Panc1 (cell line): ENCODE measurements at places on chromosomes 1 and 21.

GRCh38 chr1:38724160-38725131 is 135.1 kb downstream of the RRAGC start:
- no peak for DNase-seq

GRCh38 chr1:67646145-67647035 is 38.6 kb upstream of the GADD45A start:
- DNase-seq: no peak

GRCh38 chr1:219488275-219488674 is 124.6 kb downstream of the ZC3H11B start:
- DNase-seq: no peak

DNA sequence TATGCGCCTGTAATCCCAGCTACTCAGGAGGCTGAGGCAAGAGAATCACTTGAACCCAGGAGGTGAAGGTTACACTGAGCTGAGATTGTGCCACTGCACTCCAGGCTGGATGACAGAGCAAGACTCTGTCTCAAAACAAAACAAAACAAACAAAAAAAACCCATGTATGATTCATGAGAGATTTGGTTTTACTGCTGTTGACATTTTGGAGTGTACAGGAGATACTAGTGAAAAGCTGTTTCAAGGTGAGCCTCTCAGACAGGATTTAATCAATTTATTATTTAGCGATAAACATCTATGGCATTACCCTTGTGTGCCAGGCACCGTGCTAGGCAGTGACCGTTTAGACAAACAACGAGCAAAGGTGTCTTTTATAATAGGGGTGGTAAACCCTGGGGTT is 16.5 kb downstream of the LHX4 start:
- no peak for DNase-seq

GRCh38 chr1:178627037-178627436 is 98.0 kb upstream of the RALGPS2 start:
- no peak for DNase-seq

- DNase-seq: no peak
Observed at GRCh38 chr1:196608390-196609369, at the start of gene KCNT2. TSS of gene KCNT2 (minus strand) at chr1:196608440. CDS start at chr1:196608309, 131 bp downstream.

GRCh38 chr21:17393413-17393812 is 119.4 kb upstream of the CXADR start:
- DNase-seq: no peak

DNA sequence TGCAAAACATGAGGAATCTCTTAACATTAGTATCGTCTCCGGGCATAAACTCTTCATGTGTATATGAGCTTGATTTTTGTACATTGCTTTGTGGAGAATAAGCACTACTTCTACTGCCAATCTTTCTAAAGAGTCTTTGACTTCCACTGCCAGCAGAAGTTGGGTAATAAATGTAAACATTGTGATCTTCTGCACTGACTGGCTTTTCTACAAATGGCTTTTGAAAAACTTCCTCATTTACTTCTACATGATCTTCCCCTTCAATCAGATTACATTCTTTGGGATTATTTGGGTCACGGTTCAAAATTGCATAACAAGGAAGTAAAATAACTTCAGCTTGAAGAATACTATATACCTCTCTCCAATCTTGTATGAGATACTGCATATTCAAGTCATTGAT is 30.4 kb upstream of the SLC44A5 start:
- no peak for DNase-seq

- DNase-seq: no peak
Observed at GRCh38 chr1:172343240-172344160, 77.0 kb upstream of the C1orf105 start.

DNA sequence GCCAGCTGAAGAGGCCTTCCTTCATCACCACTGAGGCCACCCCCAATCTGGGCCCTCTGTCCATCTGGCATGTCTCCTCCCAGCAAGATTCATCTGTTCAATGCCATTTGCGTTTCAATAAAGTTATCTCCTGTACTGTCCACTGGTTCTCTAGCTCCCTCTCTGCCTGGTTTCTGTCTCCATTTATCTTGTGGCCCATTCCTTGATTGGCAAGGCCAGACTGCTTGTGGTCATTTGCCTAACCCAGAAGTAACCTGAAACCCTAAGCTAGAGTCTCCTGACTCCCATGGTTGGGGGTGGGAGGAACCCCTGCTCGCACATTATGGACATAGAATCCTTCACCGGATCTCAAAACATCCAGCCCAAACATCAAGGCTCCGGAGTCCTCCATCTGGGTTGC is 2.1 kb upstream of the IPO9 start:
- DNase-seq: no peak

DNA sequence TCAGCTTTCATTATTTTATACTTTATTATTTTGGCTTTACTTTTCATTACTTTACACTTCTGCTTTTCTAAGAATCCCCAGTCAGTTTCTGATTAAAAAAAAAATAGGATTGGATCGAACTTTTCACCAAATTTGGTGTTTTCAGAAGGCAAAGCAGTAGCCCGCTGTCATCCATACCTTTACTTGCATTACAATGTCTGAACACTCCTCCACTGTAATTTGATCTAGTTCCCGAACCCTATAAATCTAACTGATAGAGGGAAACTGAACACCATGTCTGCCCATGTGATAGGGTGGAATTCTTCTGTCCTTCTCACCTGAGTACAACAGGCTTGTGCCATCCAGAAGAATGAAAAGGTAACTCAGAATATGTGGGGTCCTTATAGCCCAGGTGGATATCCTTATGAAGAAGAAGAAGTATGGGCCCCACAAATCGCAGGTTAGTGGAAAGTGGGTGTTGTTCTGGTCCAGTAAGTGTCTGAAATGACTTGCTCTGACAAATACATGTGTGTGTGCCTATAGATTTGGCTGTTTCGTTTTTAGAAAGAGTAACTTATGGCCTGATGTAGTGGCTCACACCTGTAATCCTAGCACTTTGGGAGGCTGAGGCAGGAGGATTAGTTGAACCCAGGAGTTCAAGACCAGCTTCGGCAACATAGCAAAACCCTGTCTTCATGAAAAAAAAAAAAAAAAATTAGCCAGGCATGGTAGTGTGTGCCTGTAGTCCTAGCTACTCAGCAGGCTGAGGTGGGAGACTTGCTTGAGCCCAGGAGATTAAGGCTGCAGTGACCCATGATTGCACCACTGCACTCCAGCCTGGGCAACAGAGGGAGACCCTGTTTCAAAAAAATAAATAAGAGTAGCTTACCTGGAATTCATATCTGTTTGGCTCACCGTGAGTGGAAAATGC is 26.6 kb upstream of the CDC14A start:
- no peak for DNase-seq

DNA sequence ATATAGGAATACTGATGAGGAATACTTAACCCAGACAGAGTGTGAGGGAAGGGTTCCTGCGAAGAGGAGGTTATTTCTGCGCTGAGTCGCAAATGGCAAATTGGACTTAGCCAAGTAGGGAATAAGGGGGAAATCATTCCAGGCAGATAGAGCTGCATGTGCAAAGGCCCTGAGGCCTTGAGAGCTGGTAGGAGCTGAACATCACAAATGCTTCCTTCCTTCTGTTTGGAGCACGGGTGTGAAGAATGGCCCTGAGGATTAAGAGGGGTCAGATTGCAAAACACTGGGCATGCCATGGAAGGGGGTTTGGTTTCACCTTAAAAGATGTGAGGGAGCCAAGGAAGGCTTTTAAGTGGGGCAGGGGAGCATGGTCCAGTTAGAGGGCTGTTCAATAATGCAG is 12.4 kb downstream of the IER5 start:
- DNase-seq: no peak
